ENCODE measurements at places on chromosomes 11 and 22.
A peak's percentile ranks its signal among the peaks of the same experiment; 100 is the strongest.

DNA sequence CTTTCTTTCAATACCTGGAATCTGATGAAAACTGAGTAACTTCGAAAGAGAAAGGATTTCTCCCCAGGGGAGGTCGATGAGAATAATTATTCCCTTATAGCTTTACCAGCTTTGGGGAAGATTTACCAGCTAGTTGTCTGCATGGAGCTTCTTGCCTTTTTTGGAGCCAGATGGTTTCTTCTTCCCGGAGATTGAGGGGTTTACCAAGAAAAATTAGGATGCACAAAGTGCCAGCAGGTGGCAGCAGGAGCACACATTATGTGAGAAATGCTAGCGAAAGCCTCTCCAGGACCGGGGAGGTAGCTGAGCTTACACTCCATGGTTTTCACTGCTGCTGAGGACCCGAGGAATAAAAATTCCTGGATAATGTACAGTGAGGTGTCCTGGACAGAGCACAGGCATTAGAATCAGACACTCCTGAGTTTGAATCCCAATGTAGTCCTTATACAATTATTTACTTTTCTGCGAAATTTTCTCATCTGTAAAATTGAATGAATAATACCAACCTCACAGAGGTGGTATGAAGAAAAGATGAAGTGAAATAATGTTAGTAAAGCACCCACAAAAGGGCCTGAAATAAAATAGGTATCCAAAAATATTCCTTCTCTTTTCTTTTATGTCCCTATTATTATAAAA is 46.0 kb upstream of the PARVA start:
- DNase-seq, result peak; percentile 81

DNA sequence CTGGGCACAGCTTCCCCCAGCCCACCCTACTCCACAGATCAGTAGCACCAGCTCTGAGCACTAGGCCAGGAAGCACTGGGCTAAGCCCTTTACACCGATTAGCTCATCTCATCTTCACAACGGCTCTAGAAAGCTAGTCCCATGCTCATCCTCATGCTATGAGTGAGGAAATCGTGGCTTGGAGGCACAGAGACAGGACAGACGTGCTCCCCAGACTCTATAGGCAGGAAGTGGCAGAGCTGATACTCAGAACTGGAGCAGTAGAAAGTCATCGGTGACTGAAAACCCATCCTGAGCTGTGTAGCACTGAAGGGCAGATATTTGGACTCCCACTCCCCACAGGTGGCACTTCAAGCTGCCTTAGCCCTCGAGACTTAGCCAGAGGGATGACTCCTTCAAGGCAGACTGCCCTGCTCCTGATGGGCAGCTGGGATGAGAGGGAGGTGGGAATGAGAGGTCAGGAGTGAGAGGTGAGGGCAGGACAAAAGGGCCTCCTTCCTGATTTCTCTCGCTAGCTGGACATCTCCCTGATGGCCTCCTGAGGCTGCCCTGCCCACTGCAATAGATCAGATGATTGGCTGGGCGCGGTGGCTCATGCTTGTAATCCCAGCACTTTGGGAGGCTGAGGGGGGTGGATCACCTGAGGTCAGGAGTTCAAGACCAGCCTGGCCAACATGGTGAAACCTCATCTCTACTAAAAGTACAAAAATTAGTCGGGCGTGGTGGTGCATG is 9.7 kb downstream of the CD5 start:
- DNase-seq, result no peak

- DNase-seq, result no peak
Measured at GRCh38 chr22:47136671-47137070, 374.2 kb downstream of the TBC1D22A start.

GRCh38 chr11:58592760-58593472 is 14.1 kb downstream of the ZFP91 start:
- no peak for DNase-seq

DNA sequence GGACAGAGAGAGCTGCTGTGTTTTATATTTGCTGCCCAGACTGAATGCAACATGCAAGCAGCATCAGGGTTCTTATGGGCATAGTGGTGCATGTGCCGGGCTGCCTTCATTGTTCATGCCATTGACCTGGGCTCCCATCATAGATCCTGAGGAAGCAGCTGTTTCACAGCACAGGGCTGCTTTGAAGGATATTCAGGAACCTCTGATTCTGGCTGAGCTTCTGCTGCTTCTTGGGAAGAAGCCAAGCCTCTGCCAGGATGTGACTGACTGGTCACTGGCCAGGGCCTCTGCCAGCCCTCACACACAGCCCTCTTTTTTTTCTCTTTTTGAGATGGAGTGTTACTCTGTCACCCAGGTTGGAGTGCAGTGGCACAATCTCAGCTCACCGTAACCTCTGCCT is 43.3 kb downstream of the CYB5R2 start:
- peak; percentile 17 for DNase-seq

DNA sequence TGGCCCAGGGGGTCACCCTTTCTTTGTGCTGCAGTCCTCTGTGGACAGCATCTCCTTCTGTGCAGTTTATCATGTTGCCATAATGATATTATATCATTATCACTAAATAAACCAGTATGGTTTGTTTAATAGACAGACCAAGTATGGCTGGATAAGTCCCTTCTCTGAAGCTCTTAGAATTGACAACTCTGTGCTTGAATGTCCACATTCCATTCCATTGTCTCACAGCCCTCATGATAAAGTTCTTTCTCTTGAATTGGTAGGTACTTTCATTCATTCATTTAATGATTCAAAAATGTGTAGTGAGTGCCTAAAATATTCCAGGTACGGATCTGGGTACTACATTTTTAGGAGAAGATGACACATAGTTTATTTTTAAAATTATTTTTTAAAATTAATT is 7.8 kb downstream of the RPS6KA4 start:
- DNase-seq, result peak; percentile 34
